ENCODE measurements at places on chromosomes 5 and 9. TPM values are rescaled to one million over a fixed set of nuclear protein-coding genes. Genes with fewer than 3 reads are reported as not detected.

Gene STC2
- 200 TPM for total RNA-seq

Gene NAIP
- 5.2 TPM for total RNA-seq

GRCh38 chr9:129026442-129027223 lies 1.5 kb downstream of the SH3GLB2 start:
- DNase-seq, result peak; percentile 29

Gene SHC3
- under 0.01 TPM for total RNA-seq
